ENCODE measurements at places on chromosomes 5 and 9. TPM values are rescaled to one million over a fixed set of nuclear protein-coding genes. Genes with fewer than 3 reads are reported as not detected.

The NUTM2G gene
- not detected for total RNA-seq

The STC2 gene
- 0.17 TPM for total RNA-seq

The DEPDC1B gene
- total RNA-seq, result 0.17 TPM

The C9orf50 gene
- not detected for total RNA-seq

The PFN3 gene
- not detected for total RNA-seq

The FGF10 gene
- 0.61 TPM for total RNA-seq

The FBLL1 gene
- 0.17 TPM for total RNA-seq

The IL11RA gene
- total RNA-seq, result 35.3 TPM

The OTP gene
- not detected for total RNA-seq

The SAXO1 gene
- under 0.01 TPM for total RNA-seq

The NR5A1 gene
- total RNA-seq, result not detected

The HAVCR2 gene
- 9.4 TPM for total RNA-seq

The ROPN1L gene
- total RNA-seq, result 1.2 TPM

The PROB1 gene
- 0.28 TPM for total RNA-seq

GRCh38 chr9:22049411-22049810, 40.3 kb upstream of the CDKN2B start:
- no peak for DNase-seq
- H3K4me3 ChIP-seq, result no peak overlapping the region
- H3K27ac ChIP-seq, result no peak overlapping the region

DNA sequence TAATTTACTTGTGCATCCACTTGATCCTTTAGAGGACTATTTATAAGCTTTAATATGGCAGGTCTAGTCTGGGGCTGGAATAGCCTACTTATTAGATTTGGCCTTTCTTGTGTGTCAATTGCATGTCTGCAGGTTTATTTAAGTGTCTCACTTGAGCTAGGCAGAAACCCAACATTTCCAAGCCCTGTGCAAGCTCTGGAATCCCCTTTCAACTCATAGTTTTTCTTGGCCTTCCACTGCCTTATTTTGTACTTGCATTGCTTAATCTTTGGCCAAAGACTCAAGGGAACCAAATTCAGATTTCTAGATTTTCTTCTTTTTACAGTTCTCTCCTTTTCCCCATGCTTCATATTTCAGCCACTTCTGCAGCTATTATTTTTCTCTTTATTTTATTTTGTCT, 102.4 kb upstream of the RFX3 start:
- DNase-seq, result no peak
- H3K4me1 ChIP-seq, result no peaks in the 10 kb centered on the region
- no peak overlapping the region for H3K27ac ChIP-seq
- H3K36me3 ChIP-seq, result no peaks in the 10 kb centered on the region
- H3K27me3 ChIP-seq, result no peaks in the 10 kb centered on the region
- no peak overlapping the region for H3K4me3 ChIP-seq

DNA sequence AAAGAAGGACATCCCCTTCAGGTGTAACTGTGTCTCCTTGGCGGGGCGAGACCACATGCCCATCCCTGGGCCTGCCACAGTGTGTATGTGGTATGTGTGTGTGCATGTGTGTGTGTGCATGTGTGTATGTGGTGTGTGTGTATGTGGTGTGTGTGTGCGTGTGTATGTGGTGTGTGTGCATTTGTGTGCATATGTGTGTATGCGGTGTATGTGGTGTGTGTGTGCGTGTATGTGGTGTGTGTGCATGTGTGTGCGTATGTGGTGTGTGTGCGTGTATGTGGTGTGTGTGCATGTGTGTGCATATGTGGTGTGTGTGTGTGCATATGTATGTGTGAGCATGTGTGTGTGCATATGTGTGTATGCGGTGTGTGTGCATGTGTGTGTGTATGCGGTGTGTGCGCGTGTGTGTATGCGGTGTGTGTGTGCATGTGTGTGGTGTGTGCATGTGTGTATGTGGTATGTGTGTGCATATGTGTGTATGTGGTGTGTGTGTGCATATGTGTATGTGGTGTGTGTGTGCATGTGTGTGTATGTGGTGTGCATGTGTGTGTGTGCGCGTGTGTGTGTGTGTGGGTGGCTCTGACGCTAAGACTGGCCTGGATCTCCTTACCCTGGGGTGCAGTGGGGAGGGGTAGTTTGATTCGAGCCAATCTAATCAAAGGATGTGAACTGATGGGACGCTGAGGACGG, 107.9 kb upstream of the RAPGEF1 start:
- no peak overlapping the region for H3K27ac ChIP-seq
- H3K36me3 ChIP-seq, result no peaks in the 10 kb centered on the region
- no peaks in the 10 kb centered on the region for H3K27me3 ChIP-seq
- no peak for DNase-seq

DNA sequence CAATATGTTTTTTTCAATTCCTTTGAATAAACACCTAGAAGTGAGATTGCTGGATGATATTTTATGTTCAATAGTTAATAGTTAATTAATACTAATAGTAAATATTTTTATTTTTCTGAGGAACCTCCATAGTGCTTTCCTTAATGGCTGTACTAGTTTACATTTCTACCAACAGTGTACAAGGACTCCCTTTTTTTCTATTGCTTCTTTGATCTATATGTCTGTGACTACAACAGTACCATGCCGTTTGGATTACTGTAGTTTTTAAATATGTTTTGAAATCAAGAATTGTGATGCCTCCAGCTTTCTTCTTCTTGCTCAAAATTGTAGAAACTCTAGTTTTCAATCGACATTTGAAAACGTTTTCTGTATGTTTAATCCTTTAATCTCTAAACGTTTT, 39.5 kb upstream of the ADAMTS16 start:
- H3K36me3 ChIP-seq, result no peaks in the 10 kb centered on the region
- H3K27me3 ChIP-seq, result no peaks in the 10 kb centered on the region
- H3K27ac ChIP-seq, result no peak overlapping the region
- H3K4me1 ChIP-seq, result no peaks in the 10 kb centered on the region
- no peak for DNase-seq

GRCh38 chr5:61344187-61344944, 12.3 kb downstream of the ZSWIM6 start:
- DNase-seq, result no peak
- H3K27ac ChIP-seq, result no peak overlapping the region
- peaks cover 40% of the 10 kb centered on the region for H3K4me1 ChIP-seq
- no peaks in the 10 kb centered on the region for H3K36me3 ChIP-seq
- H3K4me3 ChIP-seq, result no peak overlapping the region
- no peaks in the 10 kb centered on the region for H3K27me3 ChIP-seq

- no peak overlapping the region for H3K4me3 ChIP-seq
- no peaks in the 10 kb centered on the region for H3K27me3 ChIP-seq
- no peaks in the 10 kb centered on the region for H3K36me3 ChIP-seq
- H3K4me1 ChIP-seq, result peaks cover 35% of the 10 kb centered on the region
- no peak for DNase-seq
These were observed 3.9 kb downstream of the GLIPR2 start for GRCh38 chr9:36140086-36141084.

DNA sequence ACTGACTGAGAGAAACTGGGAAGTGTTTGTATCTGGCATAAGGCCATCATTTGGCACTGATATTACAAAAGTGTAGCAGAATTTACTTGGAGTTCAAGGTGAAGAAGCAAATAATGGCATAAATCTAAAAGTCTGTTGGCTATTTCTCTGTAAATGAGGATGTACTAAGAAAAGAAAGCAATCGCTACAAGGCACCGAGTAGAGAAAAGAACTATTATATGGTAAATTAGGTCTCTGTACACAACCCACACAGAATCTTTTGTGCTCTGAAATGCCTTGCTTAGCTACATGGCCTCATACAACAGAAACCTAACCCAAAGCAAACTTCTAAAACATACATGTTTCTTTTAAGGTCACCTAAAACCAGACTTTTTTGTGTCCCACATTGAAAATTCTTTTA, 290.1 kb upstream of the WWC1 start:
- no peaks in the 10 kb centered on the region for H3K36me3 ChIP-seq
- no peak overlapping the region for H3K4me3 ChIP-seq
- no peaks in the 10 kb centered on the region for H3K4me1 ChIP-seq
- no peak for DNase-seq
- no peak overlapping the region for H3K27ac ChIP-seq
- H3K27me3 ChIP-seq, result no peaks in the 10 kb centered on the region

DNA sequence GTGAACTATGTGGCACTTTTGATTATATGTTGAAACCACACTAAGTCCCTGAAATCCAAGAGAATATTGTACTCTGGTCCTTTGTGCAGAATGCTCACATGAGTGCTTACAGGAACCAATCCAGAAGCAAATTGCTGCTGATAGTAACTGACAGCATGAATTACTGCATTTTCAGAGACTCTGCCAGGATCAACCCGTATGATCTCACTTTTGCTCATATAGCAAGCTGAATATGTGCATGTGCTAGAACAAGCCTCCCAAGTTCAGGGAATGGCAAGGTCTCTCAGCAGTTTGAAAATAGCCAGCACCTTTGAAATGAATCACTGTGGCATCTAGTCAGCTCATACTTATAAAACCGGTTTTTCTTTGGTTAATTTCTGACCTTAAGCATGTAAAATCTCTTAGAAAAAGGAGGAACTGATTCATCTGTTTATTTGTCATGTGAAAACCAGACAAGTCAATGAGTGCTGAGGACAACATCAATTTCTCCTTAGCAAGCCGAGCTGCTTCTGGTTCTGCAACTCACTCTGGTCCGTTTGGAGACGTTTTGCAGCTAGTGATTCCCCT, 215.7 kb upstream of the ELL2 start:
- H3K27me3 ChIP-seq, result no peaks in the 10 kb centered on the region
- H3K4me1 ChIP-seq, result peaks cover 9% of the 10 kb centered on the region
- no peak for DNase-seq
- no peak overlapping the region for H3K4me3 ChIP-seq
- no peaks in the 10 kb centered on the region for H3K36me3 ChIP-seq

GRCh38 chr9:94140418-94140780, 56.1 kb downstream of the PTPDC1 start:
- H3K36me3 ChIP-seq, result no peaks in the 10 kb centered on the region
- no peaks in the 10 kb centered on the region for H3K4me1 ChIP-seq
- no peaks in the 10 kb centered on the region for H3K27me3 ChIP-seq
- H3K27ac ChIP-seq, result peak overlapping the region; percentile 49
- no peak for DNase-seq

- H3K27me3 ChIP-seq, result no peaks in the 10 kb centered on the region
- H3K36me3 ChIP-seq, result peaks cover 8% of the 10 kb centered on the region
- no peak overlapping the region for H3K4me3 ChIP-seq
- DNase-seq, result no peak
- H3K27ac ChIP-seq, result no peak overlapping the region
These were observed 6.4 kb downstream of the ARRDC1 start for GRCh38 chr9:137611623-137612609.

DNA sequence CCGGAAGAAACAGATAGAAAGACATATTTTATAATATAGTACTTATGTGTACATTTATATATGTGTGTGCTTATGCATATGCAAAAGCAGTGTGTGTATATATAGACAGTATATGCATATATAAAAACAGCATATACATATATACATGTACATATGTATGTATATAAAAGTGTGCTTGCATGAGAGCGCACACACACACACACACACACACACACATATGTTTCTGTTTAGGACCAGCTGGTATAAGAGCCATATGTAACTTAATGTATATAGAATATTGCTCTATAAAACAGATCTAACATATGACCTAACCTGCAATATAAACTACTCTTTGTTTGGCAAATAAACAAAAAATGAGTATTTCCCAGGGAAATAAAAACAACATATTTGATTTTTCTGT, 65.1 kb upstream of the CDH9 start:
- no peak for DNase-seq
- H3K4me3 ChIP-seq, result no peak overlapping the region
- H3K27me3 ChIP-seq, result no peaks in the 10 kb centered on the region
- H3K4me1 ChIP-seq, result no peaks in the 10 kb centered on the region

GRCh38 chr5:55986931-55987330, 7.8 kb downstream of the IL6ST start:
- peaks cover 57% of the 10 kb centered on the region for H3K4me1 ChIP-seq
- H3K27me3 ChIP-seq, result no peaks in the 10 kb centered on the region
- H3K36me3 ChIP-seq, result no peaks in the 10 kb centered on the region
- DNase-seq, result no peak
- H3K4me3 ChIP-seq, result no peak overlapping the region
- no peak overlapping the region for H3K27ac ChIP-seq

GRCh38 chr5:178564397-178564796, 25.8 kb downstream of the COL23A1 start:
- no peak for DNase-seq
- H3K27ac ChIP-seq, result no peak overlapping the region
- no peaks in the 10 kb centered on the region for H3K36me3 ChIP-seq
- H3K4me1 ChIP-seq, result no peaks in the 10 kb centered on the region
- H3K27me3 ChIP-seq, result peaks cover 3% of the 10 kb centered on the region
- H3K4me3 ChIP-seq, result no peak overlapping the region

- no peak overlapping the region for H3K27ac ChIP-seq
- no peak overlapping the region for H3K4me3 ChIP-seq
- H3K36me3 ChIP-seq, result no peaks in the 10 kb centered on the region
- H3K4me1 ChIP-seq, result no peaks in the 10 kb centered on the region
- no peaks in the 10 kb centered on the region for H3K27me3 ChIP-seq
- DNase-seq, result no peak
These were observed 461.9 kb upstream of the COX7C start for GRCh38 chr5:86155796-86156195.

DNA sequence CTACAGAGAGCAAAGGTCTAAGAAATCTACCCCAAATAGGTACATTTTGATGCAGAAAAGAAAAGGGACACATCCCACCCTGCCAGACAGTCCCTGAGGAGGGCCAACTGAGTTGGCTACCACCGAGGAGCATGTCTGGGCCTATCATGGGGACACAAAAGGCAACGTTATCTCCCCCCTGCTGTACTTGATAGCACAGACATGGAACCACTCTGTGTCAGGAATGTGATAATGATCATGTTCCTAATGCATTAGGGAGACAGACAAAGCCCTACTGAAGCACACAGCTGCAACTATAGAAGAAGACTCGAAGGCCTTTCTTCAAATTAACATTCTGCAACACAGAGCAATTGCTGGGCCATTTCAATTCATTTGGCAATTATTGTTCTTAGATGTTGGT, 84.5 kb downstream of the ENC1 start:
- no peaks in the 10 kb centered on the region for H3K4me1 ChIP-seq
- no peaks in the 10 kb centered on the region for H3K36me3 ChIP-seq
- H3K27me3 ChIP-seq, result no peaks in the 10 kb centered on the region
- no peak overlapping the region for H3K27ac ChIP-seq
- H3K4me3 ChIP-seq, result no peak overlapping the region
- DNase-seq, result no peak

DNA sequence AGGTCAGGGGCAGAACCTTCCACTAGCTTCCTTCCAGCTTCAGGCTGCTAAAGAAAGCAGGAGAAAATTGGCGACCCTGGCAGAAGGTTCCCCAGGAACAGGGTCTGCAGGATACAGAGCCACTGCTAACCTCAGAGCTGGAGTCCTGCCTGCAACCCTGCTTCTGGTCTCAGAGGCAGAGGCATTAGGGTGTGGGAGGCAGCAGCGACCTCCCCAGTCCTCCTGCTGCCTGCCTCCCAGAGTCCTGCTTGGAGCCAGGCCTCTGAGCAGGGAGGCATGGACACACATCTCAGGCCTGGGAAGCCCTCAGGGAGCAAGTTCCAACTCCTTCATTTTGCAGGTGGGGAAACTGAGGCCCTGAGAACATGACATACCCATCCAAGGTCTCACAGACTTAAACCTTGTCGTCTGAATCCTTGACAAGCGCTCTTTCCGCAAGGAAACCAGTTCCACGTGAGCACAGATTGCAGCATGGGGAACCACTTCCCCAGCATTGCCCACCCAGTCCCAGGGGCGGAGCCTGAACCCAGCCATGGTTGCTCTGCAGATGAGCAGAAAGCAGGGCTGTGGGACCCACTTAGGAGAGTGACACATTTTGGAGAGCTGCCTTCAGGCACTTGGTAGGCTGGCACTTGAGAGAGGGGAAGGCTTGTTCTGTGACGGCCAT, 28.2 kb upstream of the HAND1 start:
- H3K4me1 ChIP-seq, result no peaks in the 10 kb centered on the region
- no peak for DNase-seq
- no peaks in the 10 kb centered on the region for H3K27me3 ChIP-seq
- H3K36me3 ChIP-seq, result no peaks in the 10 kb centered on the region
